Dermis blood vessel endothelial cell (primary cell): ENCODE measurements at places on chromosomes 12 and 14. TPM values are rescaled to one million over a fixed set of nuclear protein-coding genes. Genes with fewer than 3 reads are reported as not detected.

Gene SYCP3
- 0.05 TPM in 1 of 2 replicates, not detected in the other for total RNA-seq

Gene ASCL1
- not detected in 2 replicates for total RNA-seq

Gene KRT83
- not detected in 2 replicates for total RNA-seq

Gene KRT81
- total RNA-seq, result 0.05 TPM in 1 of 2 replicates, not detected in the other

Gene RTN1
- total RNA-seq, result not detected in 2 replicates

Gene PIGH
- total RNA-seq, result 10.9 and 11.7 TPM in 2 replicates

Gene WSCD2
- total RNA-seq, result not detected in 2 replicates

Gene RND1
- total RNA-seq, result 3.4 and 10.9 TPM in 2 replicates

Gene NKX2-8
- total RNA-seq, result not detected in 2 replicates

Gene CFAP251
- total RNA-seq, result 0.56 and 2.9 TPM in 2 replicates

Gene RIMBP2
- not detected in 2 replicates for total RNA-seq

Gene SIX4
- 0.51 and 1.0 TPM in 2 replicates for total RNA-seq

Gene MYO1H
- not detected in 2 replicates for total RNA-seq

Gene GPRC5D
- 0.17 TPM in 1 of 2 replicates, not detected in the other for total RNA-seq

Gene DDX24
- total RNA-seq, result 108 and 135 TPM in 2 replicates

Gene DCN
- total RNA-seq, result 4.3 and 35.6 TPM in 2 replicates

Gene KRT82
- not detected in 2 replicates for total RNA-seq

Gene AMN
- 0.19 TPM in 1 of 2 replicates, not detected in the other for total RNA-seq

Gene RDH5
- total RNA-seq, result 0.74 and 2.2 TPM in 2 replicates

Gene TGFB3
- total RNA-seq, result 2.6 and 4.1 TPM in 2 replicates

Gene RERG
- under 0.01 TPM in 1 of 2 replicates, not detected in the other for total RNA-seq

Gene CELA1
- total RNA-seq, result not detected in 2 replicates

Gene PKP2
- 1.2 and 4.9 TPM in 2 replicates for total RNA-seq

Gene SLC6A13
- 0.14 and 0.17 TPM in 2 replicates for total RNA-seq

Gene CDCA4
- total RNA-seq, result 29.8 and 41.1 TPM in 2 replicates

Gene GTF2H3
- total RNA-seq, result 38.5 and 50.7 TPM in 2 replicates

Gene FOXG1
- total RNA-seq, result not detected in 2 replicates

Gene ZNF891
- total RNA-seq, result 0.93 and 1.0 TPM in 2 replicates

Gene EML5
- total RNA-seq, result under 0.01 and 0.19 TPM in 2 replicates

Gene BHLHE41
- 0.14 and 0.85 TPM in 2 replicates for total RNA-seq

Gene TTC7B
- 37.1 and 63.3 TPM in 2 replicates for total RNA-seq

Gene CHGA
- under 0.01 and 0.09 TPM in 2 replicates for total RNA-seq

Gene FAM222A
- 0.17 and 0.65 TPM in 2 replicates for total RNA-seq
